ENCODE measurements at places on chromosomes 6 and 20.

DNA sequence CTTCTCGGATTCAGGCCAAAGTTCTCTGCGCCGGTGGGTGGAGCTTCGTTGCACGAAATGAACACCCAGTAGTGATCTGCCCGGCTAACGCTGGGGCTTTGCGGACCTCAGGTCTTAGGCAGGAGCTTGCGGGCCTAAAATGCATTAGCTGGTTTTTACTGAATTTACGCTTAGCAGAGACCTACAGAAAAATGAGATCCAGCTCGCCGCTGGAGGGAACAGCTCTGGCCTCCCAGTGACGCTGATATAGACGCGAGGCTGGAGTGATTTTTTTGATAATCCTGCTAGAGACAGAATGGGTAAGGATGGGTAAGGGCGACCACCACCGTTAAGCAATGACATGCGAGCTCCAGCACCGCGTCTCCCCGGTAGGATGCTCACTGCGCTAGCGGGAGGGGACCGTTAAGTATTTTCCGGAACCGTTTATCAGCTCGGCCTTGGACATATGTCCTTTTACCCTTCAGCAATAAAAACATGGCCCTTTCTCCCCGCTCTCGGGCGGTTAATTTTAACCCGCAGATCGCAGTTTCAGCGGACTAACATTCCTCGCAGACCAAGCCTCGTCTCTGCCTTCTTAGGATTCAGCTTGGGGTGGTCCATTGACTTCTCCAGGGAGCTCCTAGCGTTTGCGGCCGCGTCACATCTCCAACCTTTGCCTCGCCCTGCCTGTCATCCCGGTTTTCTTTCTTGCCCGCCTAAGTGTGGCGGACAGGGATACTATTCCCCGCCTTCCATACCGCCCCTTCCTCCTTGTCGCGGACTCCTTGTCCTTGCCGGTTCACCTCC lies 109.3 kb downstream of the GPX5 start:
- DNase-seq = no peak

DNA sequence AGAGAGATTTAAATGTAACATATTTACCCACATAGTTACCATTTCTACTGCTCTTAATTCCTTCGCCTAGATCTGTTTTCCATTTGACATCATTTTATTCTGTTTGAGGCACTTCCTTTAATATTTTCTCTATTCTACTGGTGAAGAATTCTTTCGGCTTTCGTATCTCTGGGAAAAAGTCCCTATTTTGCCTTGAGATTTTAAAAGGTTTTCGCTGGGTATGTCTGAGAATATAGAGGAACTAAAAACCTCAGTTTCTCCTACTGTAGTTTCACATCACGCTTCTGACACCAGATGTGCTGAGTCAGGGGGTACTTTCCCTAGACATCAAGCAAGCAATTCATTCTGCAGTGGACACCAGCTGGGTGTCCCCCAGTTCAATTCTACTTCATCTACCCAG lies 61.7 kb downstream of the E2F3 start:
- no peak for DNase-seq

DNA sequence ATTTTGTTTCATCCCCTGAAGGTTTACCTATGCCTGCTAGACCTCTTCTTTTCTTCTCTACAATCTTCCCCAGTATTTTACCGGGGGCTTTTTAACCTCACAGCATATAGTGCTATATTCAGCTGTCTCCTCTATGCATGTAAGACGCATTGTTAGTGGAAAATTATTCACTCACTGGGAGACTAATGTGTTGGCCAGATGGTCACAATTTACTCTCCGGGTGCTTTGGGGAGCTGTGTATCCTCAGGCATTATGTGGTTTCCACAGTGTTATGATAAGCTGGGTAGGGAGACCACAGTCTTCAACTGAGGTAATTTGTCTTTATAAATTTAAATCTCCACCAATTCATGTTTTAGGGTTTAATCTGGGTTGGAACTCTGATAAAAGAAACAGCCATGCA lies 553.8 kb upstream of the PTCHD4 start:
- no peak for DNase-seq

DNA sequence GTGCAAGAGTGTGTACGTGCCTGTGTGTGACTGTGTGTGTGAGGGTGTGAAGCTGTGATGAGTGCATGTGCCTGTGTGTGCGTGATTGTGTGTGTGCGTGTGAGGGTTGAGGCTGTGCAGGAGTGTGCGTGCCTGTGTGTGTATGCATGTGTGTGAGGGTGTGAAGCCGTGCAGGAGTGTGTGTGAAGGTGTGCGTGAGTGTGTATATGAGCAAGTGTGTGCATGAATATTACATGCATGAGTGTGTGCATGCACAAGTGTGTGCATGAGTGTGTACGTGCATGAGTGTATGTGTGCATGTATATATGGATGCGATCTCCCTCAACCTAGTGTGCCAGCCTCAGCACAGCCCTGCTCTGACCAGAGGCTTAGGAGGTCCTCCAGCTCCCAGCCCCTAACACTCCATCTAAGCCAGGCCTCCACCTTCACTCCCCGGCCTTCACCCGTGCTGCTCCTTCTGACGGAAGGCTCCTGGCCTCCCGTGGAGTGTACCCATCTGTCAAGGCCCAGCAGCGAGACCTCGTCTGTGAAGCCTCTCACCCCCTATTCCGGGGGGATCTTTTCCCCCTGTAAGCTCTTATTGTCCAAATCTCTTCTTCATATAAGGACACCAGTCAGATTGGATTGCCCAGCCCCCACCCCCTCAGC lies 19.9 kb upstream of the PHACTR3 start:
- no peak for DNase-seq

- no peak for DNase-seq
These were observed 30.6 kb downstream of the SNAP25 start for GRCh38 chr20:10249048-10249770.

GRCh38 chr20:36538026-36538722 lies 3.1 kb upstream of the MYL9 start:
- no peak for DNase-seq

- DNase-seq = no peak
These were observed 25.5 kb downstream of the GNAS start for GRCh38 chr20:58877976-58878360.

DNA sequence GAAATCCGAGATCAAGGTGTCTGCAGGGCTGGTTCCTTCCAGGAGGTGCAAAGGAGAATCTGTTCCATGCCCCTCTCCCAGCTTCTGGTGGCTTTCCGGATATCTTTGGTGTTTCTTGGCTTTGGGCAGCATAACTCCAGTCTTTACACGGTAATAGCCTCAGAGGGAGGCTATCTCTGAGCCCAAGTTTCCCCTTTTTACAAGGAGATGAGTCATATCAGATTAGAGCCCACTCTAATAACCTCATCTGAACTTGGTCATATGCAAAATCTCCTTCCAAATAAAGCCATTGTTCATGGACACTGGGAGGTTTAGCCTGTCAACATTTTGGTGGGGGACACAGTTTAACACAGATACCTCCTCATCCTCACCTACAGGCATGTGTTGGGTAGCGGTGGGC lies 213.7 kb downstream of the ATXN1 start:
- DNase-seq = no peak

All from C1 segment of cervical spinal cord (tissue), 14 donors.